ENCODE measurements at places on chromosomes 13 and 19.

DNA sequence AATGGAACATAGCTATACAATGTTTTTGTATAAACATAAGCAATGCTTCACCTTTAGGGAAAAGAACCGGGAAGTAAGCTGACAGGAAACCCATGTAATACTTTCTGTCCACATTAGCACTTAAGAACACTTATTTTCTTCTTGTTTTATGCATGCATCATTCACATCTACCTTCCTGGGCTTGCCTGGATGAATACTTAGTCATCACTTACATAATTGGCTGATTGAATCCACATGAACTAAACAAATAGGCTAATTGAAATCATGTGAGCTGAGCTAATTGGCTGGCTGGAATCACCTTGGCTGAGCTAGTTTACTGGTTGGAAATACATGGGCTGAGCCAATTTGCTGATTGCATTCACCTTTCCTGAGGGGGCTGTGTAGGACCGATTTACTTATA is 78.8 kb downstream of the ZNF726 start:
- no peak for DNase-seq

DNA sequence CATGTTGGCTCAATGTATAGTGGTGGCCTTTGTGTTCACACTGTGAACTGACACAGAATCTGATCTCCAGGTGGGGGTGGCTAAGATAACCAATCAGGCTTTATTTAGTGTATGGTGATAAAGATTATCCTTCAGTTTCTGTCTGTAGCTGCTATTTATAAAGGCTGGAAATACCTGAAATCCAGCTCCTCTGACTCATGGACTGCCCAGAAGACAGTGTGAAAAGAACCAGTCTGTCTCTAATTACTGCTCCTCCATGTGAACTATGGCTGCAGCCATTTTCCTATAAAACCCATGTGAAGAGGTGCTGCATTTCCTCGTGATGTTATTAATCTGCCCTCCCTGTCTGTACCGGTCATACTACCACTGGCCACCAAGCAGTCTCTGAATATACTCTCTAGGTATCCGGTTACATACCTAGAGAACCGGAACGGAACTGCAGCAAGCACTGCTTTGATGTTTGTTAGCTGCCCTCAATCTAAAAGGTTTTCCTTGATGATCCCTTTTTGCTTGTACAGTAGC is 238.0 kb downstream of the LHFPL6 start:
- DNase-seq: no peak

- DNase-seq: no peak
Observed at GRCh38 chr19:977058-977464, 7.1 kb upstream of the WDR18 start.

GRCh38 chr13:76503766-76504165 is 382.4 kb downstream of the KCTD12 start:
- no peak for DNase-seq

GRCh38 chr19:4768934-4769777 is 22.4 kb upstream of the FEM1A start:
- peak; percentile 93 for DNase-seq

DNA sequence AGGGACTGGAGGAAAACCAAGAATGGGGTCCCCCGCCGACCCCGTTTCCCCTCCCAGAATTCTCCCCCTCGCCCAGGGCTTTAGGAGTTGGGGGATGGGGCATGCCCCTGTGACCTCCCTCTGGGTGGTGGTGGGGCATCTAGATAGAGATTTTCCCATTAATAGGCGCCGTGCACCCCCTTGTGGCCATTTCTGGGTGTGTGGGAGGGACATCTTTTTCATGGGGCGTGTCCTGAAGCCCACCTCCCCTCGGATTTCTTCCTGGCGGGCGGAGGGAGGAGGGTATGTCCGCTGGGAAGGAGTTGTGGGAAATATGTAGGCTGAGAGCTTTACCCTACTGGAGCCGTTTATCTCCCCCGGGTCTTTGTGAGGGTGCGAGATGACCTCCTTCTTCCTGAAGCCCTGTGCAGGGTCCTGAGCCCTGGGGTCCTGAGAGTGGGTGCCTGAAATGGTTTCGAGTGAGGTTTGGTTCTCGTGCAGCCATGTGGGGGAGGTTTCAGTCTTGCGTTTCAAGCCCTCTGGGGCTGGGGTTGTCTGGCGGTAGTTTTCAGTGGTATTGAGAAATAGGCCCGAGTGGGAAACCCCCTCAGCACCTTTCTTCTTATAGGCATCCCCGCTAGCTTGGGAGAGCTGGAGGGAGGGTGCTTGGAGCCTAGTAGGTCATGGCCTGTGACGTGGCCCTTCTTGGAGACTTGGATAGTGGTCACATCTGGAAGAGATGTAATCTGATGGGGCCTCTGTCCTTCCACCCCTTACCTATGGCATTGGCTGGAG is 1.0 kb downstream of the PRMT1 start:
- DNase-seq: peak; percentile 69

DNA sequence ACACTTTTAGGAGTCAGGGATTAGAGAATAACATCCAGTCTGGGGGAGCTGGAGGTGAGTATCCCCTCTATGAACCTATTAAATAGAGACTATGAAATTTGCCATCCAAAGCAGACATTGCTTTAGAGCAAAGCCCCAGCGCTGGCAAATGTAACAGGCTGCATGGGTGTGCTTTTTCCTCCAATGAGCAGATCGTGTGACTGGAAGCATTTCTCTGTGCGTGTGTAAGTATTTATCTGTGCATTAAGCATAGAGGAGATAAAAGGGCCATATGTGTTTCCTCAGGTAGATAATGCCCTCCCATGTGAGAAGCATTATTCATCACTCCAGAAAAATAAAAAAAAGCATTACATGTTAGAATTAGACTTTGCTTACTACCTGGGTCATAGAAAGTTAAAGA is 924 bp downstream of the TNFSF13B start:
- DNase-seq: no peak

GRCh38 chr13:94435604-94436226 is 43.8 kb downstream of the DCT start:
- peak; percentile 36 for DNase-seq

- no peak for DNase-seq
Observed at GRCh38 chr19:1860821-1861598, 2.4 kb downstream of the KLF16 start.

- DNase-seq: no peak
Observed at GRCh38 chr19:15260939-15261338, 28.7 kb upstream of the EPHX3 start.

DNA sequence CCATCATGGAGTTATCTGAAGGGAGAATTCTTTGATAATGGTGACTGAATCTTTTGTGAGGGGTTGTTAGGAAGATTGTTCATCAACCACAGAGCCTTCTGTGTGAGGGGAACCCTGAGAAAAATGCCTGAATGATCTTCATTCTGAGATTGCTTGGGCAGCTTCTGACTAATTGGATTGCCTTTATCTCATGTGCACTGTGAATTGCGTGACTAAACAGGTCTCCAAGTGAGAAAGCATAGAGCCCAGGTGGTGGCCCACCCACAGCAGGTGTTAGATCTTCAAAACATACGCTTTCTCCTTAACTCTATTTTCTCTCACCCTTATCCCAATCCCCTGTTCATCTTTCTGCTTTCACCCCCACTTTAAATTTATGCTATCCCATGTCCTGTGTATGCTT is 58.3 kb downstream of the DOCK9 start:
- no peak for DNase-seq

GRCh38 chr13:73327579-73327978 is 268.8 kb downstream of the KLF5 start:
- no peak for DNase-seq

- no peak for DNase-seq
Observed at GRCh38 chr19:3766520-3766919, 4.0 kb downstream of the MRPL54 start.

GRCh38 chr13:38376546-38376945 is 26.9 kb downstream of the UFM1 start:
- no peak for DNase-seq

- DNase-seq: no peak
Observed at GRCh38 chr13:43141685-43142084, 118.3 kb downstream of the DNAJC15 start.

DNA sequence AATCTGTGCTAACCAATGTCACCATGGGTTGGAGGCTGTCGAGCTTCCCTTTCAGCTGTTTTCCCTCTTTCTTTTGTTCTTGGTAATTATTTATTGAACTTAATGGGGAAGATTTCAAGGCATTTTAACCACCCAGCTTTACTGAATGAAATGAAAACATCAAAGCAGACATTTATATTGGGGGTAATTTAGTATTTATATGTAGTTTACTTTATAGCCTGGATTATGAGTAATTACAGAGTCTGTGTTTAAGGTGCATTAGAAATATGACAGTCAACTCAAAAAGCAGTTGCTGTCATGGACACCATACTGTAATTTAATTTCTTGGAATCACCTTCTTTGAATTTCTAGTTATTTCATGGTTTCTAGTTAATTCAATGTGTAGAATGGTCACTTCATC is 42.0 kb downstream of the TNFRSF19 start:
- no peak for DNase-seq

DNA sequence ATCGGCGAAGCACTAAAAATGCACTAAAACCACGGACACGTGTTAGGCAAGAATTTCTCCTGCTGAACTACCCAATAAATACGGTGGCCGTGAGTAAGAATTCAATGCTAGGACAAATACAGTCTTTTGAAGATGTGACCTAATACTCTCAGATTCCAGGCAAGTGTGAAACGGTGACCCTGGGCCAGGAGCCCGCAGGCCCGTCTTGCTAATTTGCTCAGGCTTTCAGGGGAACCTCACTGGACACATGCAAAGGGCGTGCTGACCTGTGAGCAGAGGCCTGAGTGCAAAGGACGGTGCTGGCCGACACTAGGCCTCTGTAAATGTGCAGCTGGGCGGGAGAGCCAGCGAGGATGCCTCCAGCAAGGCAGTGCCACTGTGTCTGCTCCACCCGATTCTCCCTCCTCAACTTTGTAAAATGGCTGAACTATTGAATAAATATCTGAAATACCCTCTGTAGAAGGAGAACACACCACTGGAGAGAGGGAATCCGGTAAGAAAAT is 70.1 kb downstream of the STK24 start:
- DNase-seq: no peak

DNA sequence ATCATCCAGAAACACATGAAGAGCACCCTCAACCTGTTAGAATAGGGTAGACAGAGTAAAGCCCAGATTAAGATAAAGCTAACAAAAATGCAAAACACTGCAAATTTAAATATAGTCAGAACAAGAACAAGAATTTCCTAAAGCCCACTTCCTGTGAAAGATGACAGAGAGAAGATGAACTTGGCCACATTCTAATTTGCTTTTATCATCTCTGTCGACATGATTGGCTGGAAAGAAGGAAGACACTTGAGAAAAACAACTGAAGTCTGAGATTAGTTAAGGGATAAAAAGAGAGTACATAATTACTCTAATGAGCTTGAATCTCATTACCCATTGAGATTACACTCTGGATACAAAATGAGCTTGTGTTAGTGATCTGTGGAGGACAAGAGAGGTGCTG is 537.6 kb downstream of the KLF5 start:
- DNase-seq: no peak

DNA sequence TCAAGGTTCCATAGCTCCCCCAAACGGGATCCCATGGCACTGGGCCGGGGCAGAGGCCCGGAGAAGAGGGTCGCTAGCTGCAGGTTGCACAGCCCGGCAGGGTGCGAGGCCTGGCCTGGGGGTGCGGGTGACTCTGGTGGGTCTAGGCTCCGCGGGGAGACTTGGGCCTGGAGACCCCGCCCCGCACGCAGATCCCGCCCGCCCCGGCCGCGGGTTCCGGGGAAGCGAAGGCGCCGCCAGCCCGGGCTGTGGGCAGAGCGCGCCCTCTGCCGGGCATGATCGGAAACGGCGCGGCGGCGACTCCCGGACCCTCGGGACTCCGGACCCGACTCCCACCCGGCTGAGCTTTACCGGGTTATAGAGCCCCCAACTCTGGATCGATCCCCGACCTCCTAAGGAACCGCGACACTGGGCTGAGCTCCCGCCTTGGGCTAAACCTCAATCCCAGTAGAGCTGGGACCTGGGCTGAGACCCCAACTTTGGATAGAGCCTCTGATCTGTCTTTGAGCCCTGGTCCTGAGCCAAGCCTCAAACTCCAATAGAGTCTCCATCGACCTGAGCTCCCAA is 3.1 kb upstream of the TNFAIP8L1 start:
- no peak for DNase-seq

DNA sequence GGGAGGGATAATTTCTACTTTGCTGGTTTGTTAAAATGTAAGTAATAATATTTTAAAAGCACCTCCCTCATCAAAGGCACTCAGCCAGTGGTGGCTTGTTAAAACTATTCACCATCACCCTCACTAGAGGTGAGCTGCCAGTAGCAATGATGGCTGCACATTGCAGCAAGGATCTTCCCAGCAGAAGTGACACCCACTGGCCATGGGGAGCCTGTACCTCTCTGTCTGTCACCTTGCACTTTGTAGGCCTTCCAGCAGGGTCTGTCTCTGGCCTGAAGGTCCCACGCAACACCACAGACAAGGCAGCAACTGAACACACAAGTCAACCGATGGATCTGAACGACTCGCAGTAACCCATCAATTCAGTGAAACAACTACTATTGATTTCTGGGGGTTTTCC is 47.3 kb upstream of the C13orf42 start:
- DNase-seq: no peak

- no peak for DNase-seq
Observed at GRCh38 chr13:59879281-59879680, 284.4 kb downstream of the DIAPH3 start.

DNA sequence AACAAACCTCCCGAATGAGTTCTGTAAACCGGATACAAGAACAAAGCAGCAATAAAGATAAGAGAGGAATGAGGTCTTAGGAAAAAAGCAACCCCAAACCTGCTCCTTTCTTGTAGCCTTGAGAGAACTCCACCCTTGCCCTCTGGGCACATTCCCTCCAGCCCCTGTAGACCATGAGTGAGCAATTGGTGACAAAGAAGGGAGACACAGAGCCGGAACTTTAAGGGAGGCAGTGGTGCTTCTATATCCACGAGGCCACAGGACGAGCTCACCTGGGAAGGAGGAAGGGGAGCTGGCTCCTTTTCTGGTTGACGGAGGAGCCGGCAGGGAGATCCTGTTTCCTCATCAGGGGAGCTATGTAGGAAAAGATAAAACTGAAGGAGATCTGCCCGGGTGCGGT is 13.0 kb downstream of the BRME1 start:
- no peak for DNase-seq

DNA sequence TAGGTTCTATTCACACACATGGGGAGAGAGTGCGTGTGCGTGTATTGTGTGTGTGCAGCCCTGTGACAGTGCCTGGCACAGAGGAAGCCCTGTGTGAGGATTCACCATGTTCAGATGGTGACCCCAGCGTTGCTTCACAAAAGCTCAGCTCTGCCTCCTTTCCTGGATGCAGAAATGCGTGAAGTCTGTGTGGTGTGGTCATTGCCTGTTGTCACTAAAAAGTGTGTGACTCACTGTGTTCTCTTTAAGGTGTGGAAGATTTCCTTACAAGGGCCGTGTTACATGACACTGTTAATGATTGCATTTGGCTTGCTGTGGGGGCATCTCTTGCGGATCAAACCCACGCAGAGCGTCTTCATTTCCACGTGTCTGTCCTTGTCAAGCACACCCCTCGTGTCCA is 19.5 kb upstream of the DCUN1D2 start:
- no peak for DNase-seq
